ENCODE measurements at places on chromosomes 7 and 10. TPM values are rescaled to one million over a fixed set of nuclear protein-coding genes. Genes with fewer than 3 reads are reported as not detected.

RNF148 gene
- total RNA-seq, result not detected

TAS2R5 gene
- total RNA-seq, result 7.3 TPM

GRCh38 chr10:25815999-25816768, 117.8 kb upstream of the MYO3A start:
- no peak overlapping the region for H3K27ac ChIP-seq
- no peaks in the 10 kb centered on the region for H3K4me1 ChIP-seq
- H3K4me3 ChIP-seq, result no peak overlapping the region
- no peak for DNase-seq
- H3K36me3 ChIP-seq, result no peaks in the 10 kb centered on the region
- H3K27me3 ChIP-seq, result no peaks in the 10 kb centered on the region

SPDYE9 gene
- total RNA-seq, result not detected

GRCh38 chr10:352476-353235, 217.4 kb downstream of the ZMYND11 start:
- H3K27ac ChIP-seq, result no peak overlapping the region
- H3K36me3 ChIP-seq, result no peaks in the 10 kb centered on the region
- H3K4me3 ChIP-seq, result no peak overlapping the region
- no peaks in the 10 kb centered on the region for H3K27me3 ChIP-seq
- DNase-seq, result no peak

POU6F2 gene
- total RNA-seq, result not detected
